Tracheal epithelial cell (primary cell): ENCODE measurements at places on chromosomes 11 and 22. TPM values are rescaled to one million over a fixed set of nuclear protein-coding genes. Genes with fewer than 3 reads are reported as not detected.

Gene CECR2
- total RNA-seq = under 0.01 TPM in 1 of 2 replicates, not detected in the other

Gene BIK
- 61.0 and 99.3 TPM in 2 replicates for total RNA-seq

Gene KCNK4
- not detected in 2 replicates for total RNA-seq

Gene TNNI2
- not detected in 2 replicates for total RNA-seq

Gene SCGB1C1
- total RNA-seq = not detected in 2 replicates
